Inflammatory macrophage (primary cell): ENCODE measurements at places on chromosomes 5 and 9.
A peak's percentile ranks its signal among the peaks of the same experiment; 100 is the strongest.

GRCh38 chr5:72141440-72142355 lies 34.4 kb downstream of the MAP1B start:
- DNase-seq: no peak

- no peak for DNase-seq
These were observed 2.5 kb upstream of the DBH start for GRCh38 chr9:133633681-133634080.

DNA sequence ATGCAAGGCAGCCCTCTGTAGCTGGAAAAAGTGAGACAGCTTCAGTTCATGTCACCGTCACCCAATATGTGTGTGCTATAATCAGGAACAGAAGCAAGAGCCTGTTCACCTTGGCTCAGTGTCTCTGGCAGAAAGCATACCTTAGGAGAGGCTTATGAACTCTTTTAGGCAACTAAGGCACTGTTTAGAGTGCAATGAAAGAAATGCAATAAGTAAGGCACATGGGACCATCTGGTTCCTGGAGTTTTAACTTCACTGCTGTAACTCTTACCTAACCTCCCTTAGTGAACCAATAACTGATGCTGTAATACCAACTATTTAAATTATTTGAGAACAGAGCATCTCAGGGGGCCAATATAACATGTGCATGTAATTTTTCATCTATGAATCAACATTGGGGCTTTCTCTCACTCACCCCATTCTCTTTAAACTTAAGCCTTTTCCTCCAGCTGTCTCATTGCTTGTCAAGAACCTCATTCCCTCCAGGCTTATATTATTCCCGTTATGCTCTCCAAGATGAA lies 32.4 kb downstream of the C9 start:
- no peak for DNase-seq

GRCh38 chr9:134165357-134166315 lies 1.3 kb upstream of the RNU6ATAC start:
- peak; percentile 7 for DNase-seq
